PC-3 (cell line): ENCODE measurements at places on chromosomes 3 and 15.

GRCh38 chr3:6228958-6229683, 631.8 kb upstream of the GRM7 start:
- DNase-seq, result no peak

GRCh38 chr3:117885011-117885441, 1149.6 kb downstream of the IGSF11 start:
- no peak for DNase-seq

DNA sequence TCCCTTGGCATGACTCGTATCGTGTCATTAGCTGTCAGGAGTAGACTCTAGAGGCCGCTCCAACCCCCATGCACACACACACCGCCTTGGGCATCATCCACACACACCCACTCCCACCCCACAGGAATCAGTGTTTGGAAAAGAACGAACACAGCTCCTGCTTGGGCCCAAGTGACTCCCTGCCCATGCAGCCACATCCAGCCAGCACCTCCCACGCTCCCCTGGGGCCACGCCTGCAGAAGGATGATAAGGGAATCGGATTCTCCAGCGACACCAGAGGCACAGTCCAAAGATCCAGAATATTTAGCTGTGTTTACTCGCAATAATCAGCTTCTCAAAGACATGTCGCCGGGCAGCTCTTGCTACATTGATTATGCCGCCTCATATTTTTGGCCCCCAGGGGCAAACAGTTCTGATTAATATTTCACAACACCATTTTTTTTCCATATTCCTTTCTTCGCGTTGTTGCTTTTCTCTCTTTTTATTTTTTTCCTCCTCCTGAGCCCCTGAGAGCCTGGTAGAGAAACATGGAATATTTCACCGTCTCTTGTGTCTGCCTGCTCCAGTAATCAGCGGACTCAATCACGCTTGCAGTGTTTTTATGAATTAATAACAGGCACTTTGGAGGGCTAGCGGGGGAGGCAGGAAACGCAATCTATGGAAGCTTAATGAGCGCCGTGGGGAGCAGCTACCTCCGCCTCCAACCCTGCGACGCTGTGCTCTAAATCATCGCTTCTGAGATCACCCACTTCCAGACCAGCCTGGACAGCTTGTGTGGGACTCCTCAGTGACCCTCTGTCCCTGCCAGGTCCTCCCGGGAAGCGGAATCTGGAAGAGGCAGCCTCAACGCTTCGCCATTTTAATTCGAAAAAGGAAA, 221.4 kb downstream of the TLE3 start:
- DNase-seq, result no peak

DNA sequence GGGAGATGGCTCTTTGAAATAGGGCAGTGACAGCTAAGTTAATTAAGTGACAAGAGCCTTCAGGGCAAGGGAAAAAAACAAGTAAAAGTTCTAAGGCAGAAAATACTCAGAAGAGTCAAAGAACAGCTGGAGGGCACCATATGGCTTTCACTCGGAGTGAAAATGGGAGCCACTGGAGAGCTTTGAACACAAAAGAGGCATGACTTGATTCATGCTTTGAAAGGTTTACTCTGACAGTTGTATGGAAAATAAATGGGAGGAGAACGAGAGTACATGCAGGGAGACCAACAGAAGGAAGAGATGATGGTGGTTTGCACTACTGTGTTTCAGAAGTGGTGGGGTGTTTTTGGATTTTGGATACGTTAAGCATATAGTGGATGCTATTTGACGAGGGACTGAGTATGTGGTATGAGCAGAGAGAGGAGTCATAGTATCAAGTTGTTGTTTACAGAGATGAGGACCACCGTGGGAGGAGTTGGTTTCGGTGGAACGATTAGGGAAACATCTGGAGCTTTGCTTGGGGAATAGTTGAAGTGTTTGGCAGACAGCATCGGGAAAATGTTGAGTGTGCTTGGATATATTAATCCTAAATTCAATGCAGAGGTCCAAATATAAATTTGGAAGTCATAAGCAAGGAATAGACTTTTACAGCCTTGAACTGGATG, 411.5 kb downstream of the GABRG3 start:
- DNase-seq, result no peak

DNA sequence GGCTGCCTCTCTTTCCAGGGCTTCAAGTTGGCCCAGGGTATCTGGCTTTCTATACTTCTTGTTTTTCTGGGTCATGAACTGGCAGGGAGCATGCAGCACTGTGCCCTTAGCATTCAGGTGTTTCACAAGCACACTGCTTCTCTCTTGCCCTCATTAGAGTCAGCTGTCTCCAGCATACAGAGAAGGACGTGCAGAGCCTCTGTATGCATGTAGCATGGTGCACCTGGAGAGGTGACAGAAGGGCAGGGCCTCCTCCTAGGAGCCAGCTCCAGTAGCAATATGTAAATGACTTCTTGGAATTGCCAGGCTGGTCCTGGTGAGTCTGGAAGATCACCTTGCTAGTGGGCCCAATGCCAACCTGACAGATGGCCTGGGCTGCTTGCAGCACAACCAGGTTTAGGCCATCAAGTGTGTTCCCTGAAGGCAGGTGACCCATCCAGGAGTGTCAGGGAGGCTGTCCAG, 44.8 kb upstream of the ATP2C1 start:
- DNase-seq, result no peak

GRCh38 chr3:27281671-27282150, 87.5 kb downstream of the NEK10 start:
- no peak for DNase-seq

DNA sequence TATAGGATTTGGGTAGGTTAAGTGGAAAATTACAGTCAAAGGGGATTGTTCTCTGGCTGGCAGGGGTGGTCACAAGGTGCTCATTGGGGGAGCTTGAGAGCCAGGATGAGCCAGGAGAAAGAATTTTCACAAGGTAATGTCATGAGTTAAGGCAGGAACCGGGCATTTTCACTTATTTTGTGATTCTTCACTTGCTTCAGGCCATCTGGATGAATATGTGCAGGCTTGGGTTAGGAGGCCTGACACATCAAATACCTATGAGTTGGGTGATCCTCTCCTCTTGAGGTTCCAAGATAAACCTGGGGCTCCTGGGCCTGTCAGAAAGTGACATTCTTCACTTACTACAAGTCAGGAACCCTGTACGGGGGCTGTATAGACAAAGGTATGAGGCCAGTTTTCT, 68.7 kb downstream of the CD200 start:
- DNase-seq, result no peak

- peak; percentile 66 for DNase-seq
These were observed 20.3 kb downstream of the FAM98B start for GRCh38 chr15:38474155-38474757.

DNA sequence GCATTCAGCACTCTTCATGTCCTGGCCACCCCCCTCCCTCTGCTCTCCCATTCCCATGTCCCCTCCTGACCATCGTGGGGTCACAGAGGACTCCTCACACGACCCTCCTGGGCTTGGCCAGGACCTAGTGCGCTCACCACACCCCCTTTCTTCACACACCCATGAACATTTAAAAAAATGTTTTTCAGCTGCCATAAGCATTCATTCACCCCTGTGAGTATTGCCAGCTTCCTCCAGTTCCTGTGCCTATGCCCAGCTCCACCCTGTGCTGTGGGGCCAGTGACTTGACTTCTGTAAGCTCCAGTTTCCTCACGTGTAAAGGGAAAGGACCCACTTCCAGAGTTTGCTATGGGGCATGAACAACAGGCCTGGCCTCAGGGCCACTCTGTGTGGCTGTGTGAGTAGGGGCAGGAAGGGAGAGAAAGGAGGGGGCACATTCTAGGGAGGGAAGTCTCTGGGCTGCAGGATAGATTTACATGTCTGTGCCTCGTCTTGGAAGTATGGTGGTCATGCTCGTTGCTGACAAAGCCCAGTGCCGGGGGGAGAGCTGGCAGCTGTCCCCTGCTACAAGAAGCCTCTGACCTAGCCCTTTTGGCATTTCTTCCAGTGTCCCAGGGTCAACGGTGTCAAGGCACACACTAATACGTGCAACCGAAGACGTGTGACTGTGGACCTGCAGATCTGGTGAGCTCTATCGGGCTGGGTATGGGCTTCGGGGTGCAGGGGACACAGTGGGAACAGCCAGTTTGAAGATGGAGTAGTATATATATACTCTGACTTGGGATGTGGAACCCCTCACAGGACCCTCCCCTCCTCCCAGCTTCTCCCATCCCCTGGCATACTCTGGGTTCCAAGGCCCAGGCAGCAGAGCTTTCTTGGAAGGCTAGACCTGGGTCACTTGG, 22.8 kb downstream of the ESYT3 start:
- DNase-seq, result no peak

GRCh38 chr3:116667791-116668190, 41.8 kb upstream of the TUSC7 start:
- DNase-seq, result no peak

- DNase-seq, result peak; percentile 74
These were observed 28.8 kb upstream of the UBL7 start for GRCh38 chr15:74489518-74490338.

- DNase-seq, result no peak
These were observed 2.7 kb downstream of the RPL22L1 start for GRCh38 chr3:170867143-170867937.

- peak; percentile 91 for DNase-seq
These were observed 46.7 kb downstream of the AMOTL2 start for GRCh38 chr3:134327594-134327975.

GRCh38 chr3:26622621-26623418, at the start of gene LRRC3B:
Gene LRRC3B, plus strand, starts transcription at chr3:26622772. Its CDS starts 86,901 bp downstream, at chr3:26709673.
- DNase-seq, result no peak

GRCh38 chr3:38524141-38524739, 28.1 kb downstream of the EXOG start:
- no peak for DNase-seq

- no peak for DNase-seq
These were observed 152.8 kb downstream of the NEK10 start for GRCh38 chr3:27216295-27216855.

GRCh38 chr3:151989621-151990020, 116.2 kb downstream of the SUCNR1 start:
- DNase-seq, result no peak

DNA sequence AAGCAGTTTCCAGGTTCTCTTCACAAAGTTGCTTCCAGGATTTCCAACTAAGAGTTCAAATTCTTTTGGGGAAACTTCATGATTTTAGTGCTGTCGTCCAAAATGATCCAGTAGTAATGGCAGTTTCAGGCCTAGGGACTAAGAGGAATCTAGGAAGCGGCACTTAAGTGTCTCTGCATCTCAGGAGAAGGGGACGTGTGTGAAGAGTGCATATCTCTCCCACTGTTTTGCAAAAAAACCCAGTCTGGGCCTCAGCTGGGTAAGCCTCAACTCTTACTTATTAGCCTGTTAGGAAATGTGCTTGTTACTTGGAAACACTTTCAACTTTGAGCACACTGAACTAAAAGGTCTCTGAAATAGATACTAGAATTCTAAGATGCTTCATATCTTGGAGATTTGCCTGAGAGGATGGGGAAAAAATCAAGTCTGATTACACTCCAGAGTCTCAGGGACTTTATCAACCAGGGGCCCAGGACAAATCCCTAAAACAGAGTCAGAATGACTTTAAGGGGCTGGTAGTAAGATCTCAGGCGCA, 81.8 kb downstream of the WDR76 start:
- DNase-seq, result no peak

DNA sequence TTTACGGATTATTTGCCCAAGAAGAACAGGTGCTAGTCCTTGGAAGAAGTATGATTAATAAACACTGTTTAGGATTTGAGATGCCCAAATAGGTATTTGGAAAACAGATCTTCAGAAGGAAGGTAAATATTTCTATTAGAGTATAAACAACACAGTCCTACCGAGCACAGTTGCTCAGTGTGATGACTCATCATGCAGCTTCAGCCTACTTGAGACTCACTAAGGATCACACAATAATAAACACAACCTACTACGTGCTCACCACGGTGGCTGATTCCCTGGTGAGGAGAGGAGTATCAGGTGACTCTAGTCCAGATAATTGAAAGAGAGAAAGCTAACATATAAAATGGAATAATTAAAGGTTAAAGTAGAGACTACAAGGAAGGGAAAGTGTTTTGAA, 72.0 kb downstream of the PDZRN3 start:
- DNase-seq, result no peak

GRCh38 chr3:83011481-83011880, 1250.0 kb upstream of the GBE1 start:
- peak; percentile 84 for DNase-seq

GRCh38 chr3:195546130-195546560, 3.0 kb upstream of the PPP1R2 start:
- DNase-seq, result peak; percentile 98

GRCh38 chr3:110332629-110333028, 739.0 kb upstream of the NECTIN3 start:
- DNase-seq, result no peak

GRCh38 chr3:28124882-28125281, 116.5 kb upstream of the CMC1 start:
- DNase-seq, result no peak

GRCh38 chr3:143832433-143832832, 15.8 kb downstream of the SLC9A9 start:
- DNase-seq, result no peak

GRCh38 chr3:115838786-115839185, 215.5 kb downstream of the GAP43 start:
- DNase-seq, result no peak

- DNase-seq, result no peak
These were observed 21.3 kb upstream of the DHX36 start for GRCh38 chr3:154345422-154346122.
